ENCODE measurements at places on chromosomes 6 and 20.

GRCh38 chr6:168190014-168190405, 111.0 kb upstream of the FRMD1 start:
- no peak for DNase-seq

DNA sequence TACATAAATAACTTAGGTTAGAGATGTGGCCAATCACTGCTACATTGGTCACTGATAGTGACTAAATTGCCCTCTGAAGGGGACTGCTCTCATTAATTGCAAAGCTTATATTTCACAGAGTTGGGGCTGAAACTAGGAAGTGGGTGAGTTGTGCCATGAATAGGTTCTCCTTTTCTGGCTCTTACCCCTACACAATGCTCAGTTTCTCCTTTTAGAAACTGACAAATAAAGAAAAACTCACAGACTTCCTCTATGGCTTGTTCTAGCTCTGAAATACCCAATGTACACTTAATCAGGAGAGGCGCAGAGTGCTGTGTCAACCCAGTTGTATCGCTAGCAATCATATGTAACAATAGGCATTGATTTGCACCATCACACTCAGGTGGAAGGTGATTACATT, 41.2 kb upstream of the PROKR2 start:
- DNase-seq: no peak

DNA sequence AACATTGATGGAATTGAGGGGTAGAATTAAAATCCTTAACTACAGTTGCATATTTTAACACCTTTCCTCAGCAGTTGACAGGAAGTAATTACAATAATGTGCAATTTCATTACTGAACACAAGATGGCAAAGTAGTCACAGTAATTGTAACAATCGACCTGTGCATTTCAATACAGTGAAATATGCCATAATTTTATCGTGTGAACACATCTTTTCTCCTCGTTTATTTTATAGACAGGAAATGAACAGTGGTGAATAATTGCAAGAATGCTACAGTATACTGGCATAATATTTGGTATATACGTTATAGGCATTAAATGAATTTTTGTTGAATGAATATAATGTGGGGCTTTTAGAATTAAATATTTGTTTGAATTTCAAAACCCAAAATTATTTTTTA, 25.0 kb downstream of the CYB5R4 start:
- no peak for DNase-seq

DNA sequence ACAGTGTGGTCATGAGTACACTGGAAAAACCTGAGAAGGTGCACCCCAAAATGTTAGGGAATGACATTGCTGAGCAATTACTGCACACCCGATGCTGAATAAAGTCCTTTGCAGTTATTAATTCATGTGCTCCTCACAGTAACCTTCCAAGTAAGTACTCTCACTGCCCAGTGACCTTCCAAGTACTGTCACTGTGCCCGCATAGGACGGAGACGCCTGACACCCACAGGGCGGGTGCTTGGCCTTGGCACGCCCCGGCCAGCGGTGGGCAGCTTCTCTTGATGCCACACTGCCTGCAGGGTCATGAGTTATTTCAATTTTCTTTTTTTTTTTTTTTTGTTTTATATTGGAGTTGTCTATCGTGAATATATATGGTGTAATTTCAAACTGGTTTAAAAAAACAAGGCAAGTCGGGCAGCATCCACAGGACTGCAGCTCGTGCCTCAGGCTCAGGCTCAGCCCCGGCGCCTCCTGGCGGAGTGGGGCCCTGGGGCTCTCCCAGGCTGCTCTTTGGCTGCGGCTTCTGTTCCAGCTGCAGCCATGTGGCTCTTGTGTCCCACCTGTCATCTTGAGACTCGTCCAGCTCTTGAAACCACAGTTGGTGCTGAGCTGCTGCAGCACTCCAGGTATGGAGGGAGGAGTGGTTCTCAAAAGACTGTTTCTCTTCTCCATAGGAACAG, 27.0 kb downstream of the PNLDC1 start:
- no peak for DNase-seq

- peak; percentile 23 for DNase-seq
Observed at GRCh38 chr6:1381481-1382330, 7.7 kb upstream of the FOXF2 start.

DNA sequence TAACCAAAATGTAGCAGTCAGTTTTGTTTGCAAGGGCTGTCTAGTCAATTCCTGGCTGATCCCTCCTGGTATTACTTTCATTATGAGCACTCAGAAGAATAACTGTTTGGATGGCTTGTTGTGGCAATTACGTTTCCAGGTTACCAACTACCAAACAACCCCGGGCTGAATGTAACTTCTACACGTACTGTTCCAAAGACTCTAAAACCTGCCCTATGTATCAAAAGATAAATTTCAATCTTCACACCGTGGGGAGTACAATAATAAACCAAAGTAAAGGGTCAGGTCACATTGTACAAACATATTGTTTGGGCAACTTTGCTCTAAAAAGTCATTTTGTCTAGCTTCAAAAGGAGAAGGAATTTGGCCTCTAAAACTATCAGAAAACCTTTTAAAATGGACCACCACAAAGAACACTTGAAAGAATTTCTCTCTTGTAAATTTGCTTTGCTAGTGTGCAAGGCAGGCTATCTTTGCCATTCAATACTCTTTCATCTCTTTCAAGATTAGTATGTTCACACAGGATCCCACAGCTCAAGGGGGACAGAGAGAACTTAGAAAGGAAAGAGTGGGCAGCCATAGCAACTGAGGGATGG, 27.6 kb downstream of the DCDC2 start:
- no peak for DNase-seq

- no peak for DNase-seq
Observed at GRCh38 chr20:10927936-10928840, 254.4 kb upstream of the JAG1 start.

DNA sequence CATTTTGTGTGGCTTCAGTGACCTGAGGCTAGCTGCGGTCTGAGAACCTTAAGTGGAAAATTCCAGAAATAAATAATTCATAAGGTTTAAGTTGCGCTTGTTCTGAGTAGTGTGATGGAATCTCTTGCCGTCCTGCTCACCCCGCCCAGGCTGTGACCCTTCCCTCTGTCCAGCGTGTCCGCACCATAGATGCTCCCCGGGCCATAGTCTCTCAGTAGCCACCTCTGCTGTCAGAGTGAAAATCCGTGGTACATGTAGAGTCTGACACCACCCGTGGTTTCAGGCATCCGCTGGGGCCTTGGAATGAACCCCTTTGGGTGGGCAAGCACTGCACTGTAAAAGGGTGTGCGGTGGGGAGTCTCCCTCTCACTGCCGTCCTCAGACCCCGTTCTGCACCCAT, 11.7 kb downstream of the UNC93A start:
- DNase-seq: no peak

DNA sequence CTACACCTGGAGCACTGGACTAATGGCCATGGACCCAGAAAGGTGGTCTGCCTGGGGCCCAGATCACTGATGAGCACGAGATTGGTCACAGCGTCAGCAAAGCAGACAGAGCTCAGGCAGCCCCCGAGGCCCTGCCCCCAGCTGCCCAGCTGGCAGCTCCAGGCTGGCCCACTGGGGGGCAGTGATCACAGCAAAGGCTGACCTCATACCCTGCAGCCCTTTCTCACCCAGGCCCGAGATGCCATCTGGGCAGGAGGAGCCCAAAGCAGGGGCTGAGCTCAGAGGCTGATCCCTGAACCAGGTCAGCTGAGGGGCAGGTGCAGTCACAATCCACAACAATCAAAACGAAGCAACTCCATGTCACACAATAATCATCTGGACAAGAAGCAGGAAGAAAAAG, 4.1 kb downstream of the MAP1LC3A start:
- no peak for DNase-seq

DNA sequence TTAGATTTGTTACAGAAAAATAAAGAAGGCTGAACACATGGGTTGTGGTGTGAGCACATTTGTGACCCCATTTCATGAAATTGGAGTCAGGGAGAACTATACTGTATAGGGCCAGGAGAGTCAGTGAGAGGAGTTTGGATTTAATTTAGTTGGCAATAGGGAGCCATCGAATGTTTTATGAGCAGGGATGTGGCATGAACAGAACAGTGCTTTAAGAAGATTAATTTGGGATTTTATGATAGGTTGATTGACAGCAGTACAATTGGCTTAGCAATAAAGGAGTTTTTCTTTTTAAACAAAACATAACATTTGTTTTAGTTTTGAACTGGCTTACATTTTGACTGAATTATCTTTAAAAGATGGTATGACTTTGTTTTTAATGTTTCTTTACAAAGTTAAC, 105.6 kb upstream of the GLP1R start:
- no peak for DNase-seq

DNA sequence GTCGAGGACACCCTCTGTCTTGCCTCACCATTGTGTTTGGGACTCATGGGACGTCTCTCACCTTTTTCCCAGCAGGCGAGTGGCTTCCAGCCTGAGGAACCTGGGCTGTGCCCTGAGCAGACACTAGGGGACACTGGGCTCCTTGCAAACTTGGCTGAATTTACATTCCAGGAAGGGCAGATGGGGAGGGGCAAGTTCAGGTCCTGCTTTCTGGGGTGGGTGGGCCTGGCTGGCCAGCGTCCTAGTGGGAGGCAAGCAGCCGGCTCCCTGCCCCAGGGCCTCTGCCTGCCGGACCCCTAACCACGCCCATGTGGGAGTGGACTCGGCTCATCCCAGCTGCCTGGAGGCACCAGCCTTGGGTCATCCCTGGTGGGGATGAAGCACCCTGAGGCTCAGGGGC, 48.2 kb upstream of the MLN start:
- DNase-seq: no peak

- DNase-seq: no peak
Observed at GRCh38 chr6:12645941-12646340, 70.6 kb upstream of the PHACTR1 start.

- DNase-seq: no peak
Observed at GRCh38 chr20:44573501-44573869, 8.9 kb upstream of the PKIG start.

DNA sequence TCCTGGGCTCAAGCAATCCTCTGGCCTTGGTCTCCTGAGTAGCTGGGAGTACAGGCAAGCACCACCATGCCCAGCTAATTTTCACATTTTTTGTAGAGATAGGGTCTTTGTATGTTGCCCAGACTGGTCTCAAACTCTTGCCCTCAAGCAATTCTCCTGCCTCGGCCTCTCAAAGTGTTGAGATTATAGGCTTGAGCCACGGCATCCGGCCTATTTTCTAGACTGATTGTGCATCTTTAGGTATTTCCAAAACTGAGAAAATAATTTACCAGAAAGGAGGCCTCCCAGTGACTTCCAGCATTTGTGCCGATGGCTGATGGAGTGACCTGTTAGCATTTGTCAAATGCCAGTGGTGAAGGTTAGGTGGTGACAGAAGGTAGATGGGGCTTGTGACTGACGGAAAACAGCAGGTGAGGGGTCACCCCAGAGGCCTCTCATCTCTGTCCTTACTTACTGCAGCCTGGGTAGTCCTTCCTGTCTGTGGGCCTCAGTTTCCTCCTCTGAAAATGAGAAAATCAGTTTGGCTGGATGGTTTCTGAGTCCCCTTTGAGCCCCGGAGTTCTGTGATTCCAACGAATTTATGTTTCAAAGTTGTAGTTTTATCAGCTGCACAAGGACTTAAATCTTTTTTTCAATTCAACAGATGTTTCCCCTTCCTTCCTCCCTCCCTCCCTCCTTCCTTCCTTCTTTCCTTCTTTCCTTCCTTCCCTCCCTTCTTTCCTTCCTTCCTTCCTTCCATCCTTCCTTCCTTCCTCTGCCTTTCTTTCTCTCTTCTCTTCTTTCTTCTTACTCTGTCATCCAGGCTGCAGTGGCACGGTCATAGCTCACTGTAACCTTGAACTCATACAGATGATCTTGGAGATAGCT, 53.5 kb downstream of the TGM2 start:
- DNase-seq: no peak

- DNase-seq: no peak
Observed at GRCh38 chr6:30761791-30762429, 17.6 kb upstream of the IER3 start.

- DNase-seq: no peak
Observed at GRCh38 chr20:52309181-52309580, 117.6 kb upstream of the ZFP64 start.

GRCh38 chr6:48307573-48307972, 196.6 kb upstream of the PTCHD4 start:
- no peak for DNase-seq

GRCh38 chr20:63624486-63624885, 2.4 kb downstream of the GMEB2 start:
- DNase-seq: no peak

- DNase-seq: no peak
Observed at GRCh38 chr6:21188505-21189223, 404.9 kb upstream of the SOX4 start.

DNA sequence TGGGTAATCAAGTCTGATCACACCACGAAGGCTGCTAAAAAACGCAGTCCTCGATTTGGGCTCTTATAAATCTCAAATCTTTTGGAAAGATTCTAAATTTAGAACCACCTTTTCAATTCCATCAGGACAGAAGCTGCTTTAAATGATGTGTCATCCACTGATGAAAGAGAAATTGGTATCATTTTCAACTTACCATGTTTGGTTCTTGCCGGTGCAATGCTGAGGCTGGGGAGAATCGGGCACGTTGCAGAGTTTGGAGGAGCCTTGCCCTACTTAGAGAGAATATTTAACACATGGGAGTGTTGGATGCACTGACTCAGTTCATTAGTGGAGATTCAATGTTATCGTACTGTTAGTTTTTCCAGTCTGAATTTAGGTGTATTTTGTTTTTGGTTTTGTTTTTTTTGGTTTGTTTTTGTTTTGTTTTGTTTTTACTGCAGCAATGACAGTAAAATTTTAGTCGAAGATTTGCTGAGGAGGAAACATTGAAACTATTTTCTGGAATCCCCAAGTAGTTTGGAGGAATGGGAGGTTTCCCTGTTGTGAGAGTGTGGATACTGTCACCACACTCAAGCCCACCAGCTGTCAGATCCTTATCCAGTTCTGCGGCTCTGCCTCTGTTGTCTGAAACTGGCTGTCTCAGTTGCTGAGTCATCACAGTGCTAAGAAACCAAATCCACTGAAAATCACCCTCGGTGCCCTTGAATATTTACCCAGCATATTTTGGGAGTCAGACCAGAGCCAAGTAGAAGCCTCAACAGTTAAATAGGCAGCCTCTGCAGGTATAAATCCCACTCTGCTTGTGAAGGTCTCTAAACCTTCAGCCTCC, 497.0 kb downstream of the BTBD3 start:
- no peak for DNase-seq

DNA sequence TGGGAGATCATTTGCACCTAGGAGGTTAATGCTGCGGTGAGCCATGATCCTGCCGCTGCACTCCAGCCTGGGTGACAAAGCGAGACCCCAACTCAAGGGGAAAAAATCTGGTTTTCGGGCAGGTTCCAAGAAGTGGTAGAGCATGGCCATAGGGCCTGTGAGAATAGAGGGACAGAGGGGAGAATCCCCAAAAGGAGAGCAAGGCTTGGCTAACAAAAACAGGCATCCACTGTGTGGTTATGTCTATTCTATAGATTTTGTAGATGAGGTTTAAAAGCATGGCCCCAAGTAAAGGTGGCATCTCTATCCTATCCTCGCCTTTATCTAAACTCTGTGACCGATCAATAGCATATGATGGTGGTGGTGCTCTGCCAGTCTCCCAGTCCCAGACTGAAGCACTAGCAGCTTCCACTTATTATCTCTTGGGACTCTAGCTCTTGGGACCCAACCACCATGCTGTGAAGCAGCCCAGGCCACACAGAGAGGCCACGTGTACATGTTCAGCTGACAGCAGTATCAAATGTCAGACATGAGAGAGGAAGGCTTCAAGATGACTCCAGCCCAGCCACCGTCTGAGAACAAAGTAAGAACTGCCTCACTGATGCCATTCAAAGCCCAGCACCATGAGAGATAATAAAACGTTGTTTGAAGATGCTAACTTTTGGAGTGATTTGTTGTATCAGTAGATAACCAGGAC, 27.7 kb downstream of the EIF2S2 start:
- DNase-seq: no peak

Measured in stimulated activated CD8-positive, alpha-beta memory T cell treated with anti-CD3 and anti-CD28 coated beads, Interleukin-2, amount 100 ng/mL, for 1 hour (primary cell).